Natural killer cell (primary cell): ENCODE measurements at places on chromosomes 2 and 18.

DNA sequence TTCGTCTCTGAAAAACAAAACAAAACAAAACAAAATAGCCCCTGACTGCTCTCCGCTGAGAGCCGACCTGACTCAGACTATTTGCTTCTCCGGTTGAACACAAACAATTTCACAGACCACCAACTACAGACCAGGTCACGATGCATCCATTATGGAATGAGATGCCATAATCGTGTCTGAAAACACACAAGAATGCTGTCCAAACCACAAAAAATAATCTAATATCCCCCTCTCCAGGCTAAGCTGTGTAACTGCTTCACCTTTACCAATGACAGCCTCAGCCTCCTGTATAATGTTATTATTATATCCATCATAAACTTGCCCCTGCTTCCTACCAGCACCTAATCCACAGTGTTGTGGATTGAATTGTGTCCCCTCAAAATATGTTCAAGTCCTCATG, 114.7 kb downstream of the DNAH6 start:
- DNase-seq = peak; percentile 63

GRCh38 chr18:57595347-57595746, 8.8 kb upstream of the FECH start:
- DNase-seq = no peak

- no peak for DNase-seq
Measured at GRCh38 chr2:43005245-43005974, 213.0 kb upstream of the HAAO start.

- DNase-seq = no peak
Measured at GRCh38 chr2:145155196-145155595, 635.3 kb upstream of the ZEB2 start.

- peak; percentile 58 for DNase-seq
Measured at GRCh38 chr2:151437630-151438029, 27.9 kb downstream of the RIF1 start.

- DNase-seq = no peak
Measured at GRCh38 chr18:75504469-75504868, 77.0 kb upstream of the SMIM21 start.
